ENCODE measurements at places on chromosomes 5 and 9.

DNA sequence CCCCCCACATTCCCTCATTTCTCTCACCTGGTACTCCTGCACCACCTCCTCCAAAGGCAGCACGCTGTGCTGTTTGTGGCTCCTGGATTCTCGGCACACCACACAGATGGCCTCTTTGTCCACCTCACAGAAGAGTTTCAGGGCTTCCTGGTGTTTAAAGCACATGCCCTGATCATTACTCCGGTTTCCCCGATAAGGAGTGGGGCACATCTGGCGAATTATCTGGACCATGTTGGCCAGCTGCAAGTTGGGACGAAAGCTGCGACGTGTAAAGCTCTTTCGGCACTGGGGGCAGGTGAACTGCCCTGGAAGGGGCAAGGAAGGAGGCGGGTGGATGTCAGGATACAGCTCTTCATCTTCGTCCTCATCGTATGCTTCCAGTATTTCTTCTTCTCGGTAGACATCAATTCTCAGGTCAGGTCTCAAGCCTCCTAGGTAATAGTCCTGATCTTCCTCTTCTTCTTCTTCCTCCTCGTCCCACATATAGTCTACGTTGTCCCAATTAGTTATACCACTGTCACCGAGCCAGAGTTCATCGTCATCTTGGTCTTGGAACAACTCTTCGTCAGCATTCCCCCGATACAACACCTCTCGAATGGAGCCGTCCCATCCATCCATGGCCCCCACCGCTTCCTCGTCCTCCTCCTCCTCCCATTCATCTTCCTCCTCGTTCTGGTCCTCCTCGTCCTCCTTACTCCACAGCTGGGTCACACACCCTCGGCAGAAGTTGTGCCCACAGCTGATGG, 796 bp downstream of the TRIM52 start:
- no peak for DNase-seq

DNA sequence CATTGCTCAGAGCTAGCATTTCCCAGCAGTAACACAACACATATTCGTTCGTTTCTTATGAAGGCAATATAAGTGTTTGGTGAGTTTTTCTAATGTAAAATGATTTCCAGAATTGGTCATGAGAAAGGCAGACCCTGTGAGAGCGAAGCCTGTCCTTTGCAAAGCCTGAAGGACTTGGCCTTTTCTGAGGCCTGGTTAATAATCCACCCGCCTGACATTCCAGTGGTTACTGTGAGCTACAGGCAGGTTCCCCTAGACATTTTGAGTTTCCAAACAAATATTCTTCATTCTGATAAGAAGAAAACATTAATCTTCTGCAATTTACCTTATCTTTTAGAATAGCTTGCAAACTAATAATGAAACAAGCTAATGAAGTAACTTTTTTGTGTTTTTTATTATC, 38.0 kb downstream of the ADAMTS16 start:
- DNase-seq = no peak

DNA sequence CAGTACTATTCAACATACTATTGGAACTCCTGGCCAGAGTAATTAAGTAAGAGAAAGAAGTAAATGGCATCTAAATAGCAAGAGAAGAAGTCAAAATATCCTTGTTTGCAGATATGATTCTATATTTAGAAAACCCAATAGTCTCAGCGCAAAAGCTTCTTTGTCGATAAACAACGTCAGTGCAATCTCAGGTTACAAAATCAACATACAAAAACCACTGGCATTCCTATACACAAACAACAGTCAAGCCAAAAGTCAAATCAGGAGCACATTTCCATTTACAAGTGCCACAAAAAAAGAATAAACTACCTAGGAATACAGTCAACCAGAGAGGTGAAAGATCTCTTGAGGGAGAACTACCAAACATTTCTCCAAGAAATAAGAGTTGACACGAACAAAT, 1901.9 kb upstream of the ACO1 start:
- no peak for DNase-seq

GRCh38 chr5:134446938-134447337, 35.3 kb upstream of the CDKN2AIPNL start:
- no peak for DNase-seq

GRCh38 chr9:4741365-4742089, 525 bp upstream of the AK3 start:
- no peak for DNase-seq

DNA sequence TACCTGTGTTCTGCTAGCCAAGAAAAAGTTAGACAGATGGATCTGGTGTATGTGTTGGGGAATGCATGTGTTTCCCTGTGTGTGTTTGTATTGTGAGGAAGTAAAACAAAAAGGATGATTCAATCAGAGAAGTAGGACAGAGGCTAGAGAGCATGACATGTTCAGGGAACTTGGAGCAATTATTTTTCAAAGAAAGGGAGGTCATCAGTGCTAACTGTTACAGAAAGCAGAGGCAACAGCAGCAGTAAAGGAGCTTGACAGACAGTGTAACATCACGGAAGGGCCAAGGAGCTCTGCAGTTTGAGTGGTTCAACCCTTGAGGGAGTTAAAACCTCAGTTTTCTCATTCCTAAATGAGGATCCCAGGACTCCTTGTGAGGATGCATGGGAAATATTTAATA, 13.2 kb downstream of the SPINK1 start:
- DNase-seq = no peak

DNA sequence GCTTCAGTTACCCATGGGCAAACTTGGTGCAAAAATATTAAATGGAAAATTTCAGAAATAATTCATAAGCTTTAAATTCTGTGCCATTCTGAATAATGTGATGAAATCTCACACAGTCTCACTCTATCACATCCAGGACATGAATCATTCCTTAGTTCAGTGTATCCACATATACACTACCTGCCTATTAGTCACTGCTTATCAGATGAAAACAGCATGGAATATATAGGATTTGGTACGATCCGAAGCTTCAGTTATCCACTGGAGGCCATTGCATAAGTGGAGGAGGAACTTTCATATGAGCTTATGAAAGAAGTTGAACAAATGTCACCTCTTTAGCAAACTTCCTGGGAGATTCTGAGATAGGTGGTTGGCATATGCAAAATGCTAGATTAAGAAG, 64.2 kb downstream of the GAPVD1 start:
- DNase-seq = no peak

GRCh38 chr5:78268356-78268755, 26.1 kb downstream of the AP3B1 start:
- no peak for DNase-seq

GRCh38 chr5:154242442-154242841, 51.9 kb downstream of the GALNT10 start:
- no peak for DNase-seq

DNA sequence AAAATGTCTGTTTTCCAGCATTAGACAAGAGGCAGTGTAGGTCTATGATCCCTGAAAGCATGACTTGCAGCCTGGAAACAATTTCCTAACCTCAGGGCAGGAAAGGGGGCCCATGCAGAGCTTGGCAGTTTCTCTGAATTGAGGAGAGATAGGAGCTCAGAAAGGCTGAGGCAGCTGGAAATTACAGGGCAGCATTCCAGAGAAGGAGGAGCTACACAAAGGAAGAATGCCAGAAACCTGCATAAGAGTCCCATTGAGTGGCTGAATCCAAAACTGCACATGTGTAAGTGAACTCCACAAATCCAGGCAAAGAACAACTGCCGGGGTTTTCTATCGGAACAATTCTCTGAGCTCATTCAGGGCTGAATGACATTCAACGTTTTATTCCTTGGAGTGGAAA, 346.8 kb downstream of the PIK3R1 start:
- DNase-seq = no peak

DNA sequence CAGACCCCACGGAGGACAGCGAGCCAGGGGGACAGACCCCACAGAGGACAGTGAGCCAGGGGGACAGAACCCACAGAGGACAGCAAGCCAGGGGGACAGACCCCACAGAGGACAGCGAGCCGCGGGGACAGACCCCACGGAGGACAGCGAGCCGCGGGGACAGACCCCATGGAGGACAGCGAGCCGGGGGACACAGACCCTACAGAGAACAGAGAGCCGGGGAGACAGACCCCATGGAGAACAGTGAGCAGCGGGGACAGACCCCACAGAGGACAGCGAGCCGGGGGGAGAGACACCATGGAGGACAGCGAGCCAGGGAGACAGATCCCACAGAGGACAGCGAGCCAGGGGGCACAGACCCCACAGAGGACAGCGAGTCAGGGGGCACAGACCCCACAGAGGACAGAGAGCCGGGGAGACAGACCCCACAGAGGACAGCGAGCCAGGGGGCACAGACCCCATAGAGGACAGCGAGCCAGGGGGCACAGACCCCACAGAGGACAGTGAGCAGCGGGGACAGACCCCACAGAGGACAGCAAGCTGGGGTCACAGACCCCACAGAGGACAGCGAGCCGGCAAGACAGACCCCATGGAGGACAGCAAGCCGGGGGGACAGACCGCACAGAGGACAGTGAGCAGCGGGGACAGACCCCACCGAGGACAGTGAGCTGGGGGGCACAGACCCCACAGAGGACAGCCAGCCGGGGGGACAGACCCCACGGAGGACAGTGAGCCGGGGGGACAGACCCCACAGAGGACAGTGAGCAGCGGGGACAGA, 4.4 kb upstream of the ZDHHC11 start:
- DNase-seq = no peak

DNA sequence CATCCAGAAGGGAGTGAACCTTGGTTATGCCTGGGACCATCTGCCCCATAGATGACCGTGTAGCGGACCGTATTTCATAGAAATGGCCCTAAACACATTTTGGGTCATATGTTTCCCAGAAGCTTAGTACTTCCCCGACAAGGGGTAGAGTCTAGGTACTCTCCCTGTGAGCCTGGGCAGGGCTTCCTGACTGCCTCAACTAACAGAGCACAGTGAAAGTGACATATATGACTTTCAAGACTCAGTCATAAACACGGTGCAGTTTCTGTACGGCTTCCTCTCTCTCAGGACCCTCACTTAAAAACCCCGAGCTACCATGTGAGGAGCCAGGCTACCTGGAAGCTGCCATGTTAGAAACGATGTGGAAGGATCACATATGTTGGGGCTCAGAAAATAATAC, 20.9 kb downstream of the C9orf57 start:
- no peak for DNase-seq

GRCh38 chr9:74783408-74783807, 104.3 kb downstream of the TRPM6 start:
- DNase-seq = no peak

- no peak for DNase-seq
These were observed 57.2 kb upstream of the RNF130 start for GRCh38 chr5:180128671-180129261.

Data from activated T-cell treated with anti-CD3 and anti-CD28 coated beads for 4 hours (primary cell).